Ureter (tissue), 1 donor: ENCODE measurements at places on chromosomes 5 and 9.
A peak's percentile ranks its signal among the peaks of the same experiment; 100 is the strongest.

- DNase-seq, result no peak
Measured at GRCh38 chr9:25994605-25995004, 316.4 kb upstream of the TUSC1 start.

GRCh38 chr5:117973785-117974184 lies 1014.6 kb downstream of the DTWD2 start:
- DNase-seq, result no peak

DNA sequence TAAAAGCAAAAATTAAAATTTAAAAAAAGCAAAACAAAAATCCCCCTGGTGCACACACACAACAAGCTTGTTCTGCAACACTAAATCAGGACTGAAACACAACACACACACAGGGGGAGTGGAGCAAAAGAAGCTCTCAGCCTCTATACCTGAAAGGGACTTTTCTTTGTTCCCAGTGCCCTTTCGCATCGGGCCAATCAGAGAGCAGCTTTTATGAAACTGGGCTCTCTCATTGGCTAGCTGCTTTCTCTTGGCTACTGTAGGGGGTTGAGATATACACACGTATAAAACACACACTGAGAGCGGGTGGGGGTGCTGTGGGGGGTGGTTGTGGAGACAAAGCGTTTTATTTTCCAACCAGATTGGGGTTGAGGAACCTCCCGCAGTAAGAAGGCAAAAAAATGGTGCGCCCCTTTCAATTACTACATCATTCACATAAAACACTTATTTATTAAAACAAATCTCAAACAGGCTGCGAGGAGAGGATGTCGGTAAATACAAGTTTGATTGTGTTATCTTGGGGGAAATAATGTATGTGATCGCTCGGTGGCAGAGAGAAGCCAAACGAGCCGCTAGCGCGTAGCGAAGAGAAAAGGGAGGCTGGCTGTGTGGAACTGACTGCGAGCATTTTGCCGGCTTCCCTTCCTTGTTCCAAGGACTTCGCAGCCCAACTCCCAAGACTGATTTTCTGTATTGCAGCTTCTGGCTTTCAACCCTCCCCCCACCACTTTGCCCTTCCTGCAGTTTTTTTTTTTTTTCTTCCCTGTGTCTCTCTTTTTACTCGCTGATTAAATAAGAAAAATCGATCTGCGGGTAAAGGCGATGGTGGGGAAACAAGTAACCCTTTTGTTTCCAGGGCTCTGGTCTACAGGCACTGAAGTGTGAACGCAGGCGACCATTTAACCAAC lies 2.5 kb upstream of the ZNF608 start:
- DNase-seq, result peak; percentile 83

DNA sequence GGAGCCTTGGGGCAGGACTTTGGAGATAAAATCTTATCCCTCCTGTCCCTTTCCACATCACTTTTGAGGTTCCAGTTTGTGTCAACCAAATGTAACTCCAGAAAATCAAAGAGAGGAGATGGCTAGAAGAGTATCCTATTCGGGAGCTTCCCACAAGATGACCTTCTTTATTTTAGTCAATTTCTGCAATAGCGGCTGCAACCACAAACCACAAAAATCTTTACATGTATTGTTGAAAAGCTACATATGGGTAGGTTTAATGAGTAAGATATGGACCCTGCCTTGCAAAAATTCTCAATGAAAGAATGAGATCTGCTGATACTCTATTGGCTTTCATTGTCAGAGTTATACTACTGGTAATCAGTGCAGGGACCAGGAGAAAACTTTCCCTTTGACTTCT lies 92.2 kb upstream of the MAMDC2 start:
- no peak for DNase-seq

GRCh38 chr5:96614110-96614691 lies 48.0 kb upstream of the CAST start:
- peak; percentile 73 for DNase-seq

DNA sequence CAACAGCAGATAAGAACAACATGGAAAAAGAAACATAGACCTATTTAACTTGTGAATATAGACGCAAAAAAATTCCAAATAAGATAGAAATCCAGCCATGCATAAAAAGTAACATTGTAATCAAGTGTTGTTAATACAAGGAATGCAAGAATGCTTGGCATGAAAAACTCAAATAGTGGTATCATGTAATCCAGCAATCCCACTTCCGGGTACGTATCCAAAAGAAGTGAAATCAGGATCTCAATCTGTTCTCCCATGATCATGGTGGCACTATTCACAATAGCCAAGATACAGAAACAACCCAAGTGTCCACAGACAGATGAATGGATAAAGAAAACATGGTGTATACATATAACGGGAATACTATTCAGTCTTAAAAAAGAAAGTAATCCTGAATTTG lies 437.4 kb downstream of the ARHGEF28 start:
- DNase-seq, result no peak

DNA sequence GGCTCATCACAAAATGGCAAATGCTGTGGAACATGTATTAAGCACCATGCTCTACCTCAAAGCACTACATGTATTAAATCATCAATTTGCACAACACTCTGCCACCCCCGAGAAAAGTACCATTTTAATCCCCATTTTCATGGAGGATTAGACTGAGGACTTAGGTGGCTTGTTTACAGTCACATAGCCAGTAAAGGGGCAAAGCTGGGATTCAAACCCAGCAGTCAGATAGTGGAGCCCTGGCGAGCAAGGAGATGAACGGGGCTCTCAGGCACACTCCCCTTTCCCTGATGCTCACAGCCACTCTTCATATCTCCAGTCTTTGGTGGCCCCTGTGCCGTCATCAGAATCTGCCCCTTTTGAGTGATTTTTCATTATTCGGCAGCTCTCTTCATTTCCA lies 262.9 kb downstream of the DIRAS2 start:
- no peak for DNase-seq

GRCh38 chr5:122153774-122154173 lies 24.4 kb downstream of the ZNF474 start:
- no peak for DNase-seq

DNA sequence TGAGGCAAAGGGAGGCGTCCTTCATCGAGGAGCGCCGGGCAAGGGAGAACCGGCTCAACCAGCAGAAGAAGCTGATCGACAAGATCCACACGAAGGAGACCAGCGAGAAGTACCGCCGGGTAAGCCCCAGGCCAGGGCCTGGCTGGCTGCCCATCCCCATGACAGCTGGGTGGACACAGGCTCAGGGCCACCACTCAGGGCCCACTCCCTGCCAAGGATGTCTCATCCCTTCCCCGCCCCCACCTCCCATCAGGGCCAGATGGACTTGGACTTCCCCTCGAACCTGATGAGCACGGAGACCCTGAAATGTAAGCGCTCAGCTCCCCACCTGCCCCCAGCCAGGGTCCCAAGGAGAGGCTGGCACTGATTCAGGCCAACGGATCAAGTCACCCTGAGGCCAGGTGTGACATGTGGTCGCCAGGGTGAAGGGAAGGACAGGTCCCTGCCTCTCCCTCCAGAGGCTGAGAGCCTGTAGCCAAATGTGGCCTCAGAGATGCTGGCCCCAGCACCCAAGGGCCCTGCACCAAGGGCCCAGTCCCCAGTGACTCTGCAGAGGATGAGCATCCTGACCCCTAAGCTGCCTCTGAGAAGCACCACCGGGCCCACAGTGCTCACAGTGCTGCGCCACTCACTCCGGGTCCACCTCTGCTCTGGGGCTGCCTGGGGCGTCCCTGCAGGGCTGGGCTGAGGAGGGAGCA lies 3.1 kb upstream of the RABL6 start:
- DNase-seq, result no peak

DNA sequence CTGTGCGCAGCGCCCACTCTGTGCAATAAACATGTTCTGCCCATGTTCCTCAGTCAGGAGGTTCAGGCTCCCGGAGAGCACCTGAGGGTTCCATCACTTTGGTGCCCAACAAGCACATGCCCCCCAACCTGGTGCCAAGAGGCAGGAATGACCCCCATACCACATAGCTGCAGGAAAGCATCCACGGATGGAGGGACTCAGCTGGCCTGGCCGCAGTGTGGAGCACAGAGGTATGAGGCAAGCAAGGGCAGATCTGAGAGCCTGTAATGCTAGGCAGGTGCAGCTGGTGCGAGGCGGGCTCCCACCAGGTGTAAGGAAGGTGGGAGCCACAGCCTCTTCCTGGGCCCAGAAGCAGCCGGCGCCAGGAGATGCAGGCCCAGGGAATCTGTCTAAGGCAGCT lies 4.3 kb upstream of the MRNIP start:
- DNase-seq, result no peak

GRCh38 chr5:112933651-112934365 lies 11.8 kb upstream of the REEP5 start:
- DNase-seq, result no peak

DNA sequence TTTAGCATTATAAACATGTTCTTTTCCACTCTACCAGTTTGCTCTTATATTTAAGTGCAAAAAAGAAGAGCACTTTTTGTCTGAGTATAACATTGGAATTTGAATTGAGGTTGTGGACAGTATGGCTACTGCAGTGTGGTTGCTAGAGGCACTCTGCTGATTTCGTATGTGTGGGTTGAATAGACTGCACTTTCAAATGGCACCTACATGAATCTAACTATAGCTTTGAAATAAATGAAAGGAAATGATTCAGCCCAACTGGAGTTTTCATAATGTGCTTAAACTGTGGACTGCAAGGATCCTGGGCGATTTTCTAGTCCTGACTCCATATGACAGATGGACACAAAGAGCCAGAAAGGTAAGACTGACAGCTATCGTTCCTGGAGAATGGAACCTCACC lies 657.6 kb upstream of the RIOK2 start:
- no peak for DNase-seq

DNA sequence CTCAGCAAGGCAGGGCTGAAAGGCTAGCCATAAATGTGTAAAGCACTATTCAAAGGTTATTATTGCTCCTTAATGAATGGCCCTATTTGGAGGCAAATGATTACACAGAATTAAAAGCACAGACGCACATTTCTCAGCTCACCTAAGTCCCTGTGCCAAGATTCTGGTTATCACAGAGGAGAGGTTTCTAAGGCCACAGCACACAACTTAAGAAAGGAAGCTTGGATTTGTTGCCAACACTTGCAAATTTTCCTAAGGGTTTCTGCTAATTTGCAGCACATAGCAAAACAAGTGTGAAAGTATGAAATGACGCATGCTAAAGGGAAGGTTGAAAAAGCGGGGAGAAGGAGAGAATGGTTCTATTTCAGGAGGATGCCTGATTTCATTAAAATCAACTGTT lies 834.1 kb upstream of the C9orf72 start:
- DNase-seq, result no peak

DNA sequence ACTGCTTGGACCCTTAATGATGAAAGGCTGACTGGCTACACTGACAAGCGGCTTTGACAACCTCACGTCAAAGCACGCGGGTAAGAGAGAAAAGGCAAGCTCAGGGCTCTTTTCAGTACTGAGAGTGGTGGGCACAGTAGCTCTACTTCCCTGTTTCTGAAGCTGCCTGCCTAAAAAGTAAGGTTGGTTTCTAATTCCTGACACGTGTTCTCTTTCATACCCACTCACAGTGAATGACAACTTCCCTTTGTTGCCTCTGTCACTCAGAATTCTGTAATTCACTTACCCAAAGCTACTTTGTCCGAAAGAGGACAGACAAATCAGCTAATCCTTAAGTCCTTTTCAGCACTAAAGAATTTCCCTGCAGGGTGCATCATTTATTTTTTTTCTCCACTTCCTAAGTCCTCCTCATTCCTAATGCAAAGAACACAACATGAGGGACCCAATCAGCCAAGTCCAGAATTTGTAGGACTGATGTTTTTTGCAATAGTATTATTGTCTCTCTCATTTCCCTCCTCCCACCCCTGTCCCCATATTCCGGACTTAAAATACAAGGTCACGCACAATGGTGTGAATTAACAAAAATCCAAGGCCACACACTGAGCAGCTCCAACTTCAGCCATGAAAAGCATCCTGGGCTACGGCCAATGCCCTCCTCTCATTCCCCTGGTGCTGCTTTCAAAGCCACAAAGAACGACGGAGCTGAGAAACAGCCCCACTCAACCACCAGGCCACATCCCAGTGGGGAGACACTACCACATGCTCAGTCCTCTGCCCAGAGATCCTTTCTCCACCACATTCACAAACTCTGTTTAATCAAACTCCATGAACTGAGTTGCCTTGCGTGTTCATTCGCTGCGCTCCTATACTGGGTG lies 221.0 kb downstream of the TSSK1B start:
- no peak for DNase-seq

- no peak for DNase-seq
Measured at GRCh38 chr5:1946776-1947175, 64.1 kb upstream of the IRX4 start.

DNA sequence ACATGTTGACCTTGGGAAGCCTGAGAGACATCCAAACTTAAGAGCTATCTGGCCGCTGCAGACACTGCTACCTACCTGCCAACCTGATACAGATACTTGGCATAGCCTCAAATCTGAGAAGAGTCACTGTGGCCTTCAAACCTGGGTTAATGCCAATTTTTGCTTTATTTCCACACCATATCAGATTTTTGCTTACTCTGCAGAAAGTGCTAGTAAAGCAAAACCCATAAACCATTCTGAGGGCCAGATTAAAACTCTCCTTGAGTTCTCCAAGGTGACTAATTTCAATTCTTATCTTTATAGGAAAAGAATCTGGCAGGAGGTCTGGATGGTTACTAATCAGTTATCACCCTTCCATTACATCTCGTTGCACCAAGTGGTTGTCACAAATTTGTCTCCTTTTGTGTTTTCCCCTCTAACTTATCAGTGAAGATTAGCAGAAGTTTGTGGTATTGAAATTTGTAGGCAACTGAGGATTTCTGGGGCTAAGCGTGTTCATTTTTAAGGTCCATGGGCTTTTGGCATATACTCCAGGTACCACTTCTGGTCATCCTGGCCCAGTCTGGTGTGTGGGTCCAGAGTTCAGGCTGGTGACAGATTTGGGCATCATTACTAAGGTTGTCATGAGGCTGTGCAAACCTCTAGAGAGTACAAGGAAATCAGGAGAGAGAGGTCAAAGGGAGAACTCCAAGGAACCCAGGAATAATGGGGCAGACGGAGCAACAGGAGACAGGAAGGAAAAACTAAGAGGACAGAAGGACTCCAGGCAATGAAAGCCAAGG lies 177.9 kb downstream of the TSSK1B start:
- DNase-seq, result no peak

DNA sequence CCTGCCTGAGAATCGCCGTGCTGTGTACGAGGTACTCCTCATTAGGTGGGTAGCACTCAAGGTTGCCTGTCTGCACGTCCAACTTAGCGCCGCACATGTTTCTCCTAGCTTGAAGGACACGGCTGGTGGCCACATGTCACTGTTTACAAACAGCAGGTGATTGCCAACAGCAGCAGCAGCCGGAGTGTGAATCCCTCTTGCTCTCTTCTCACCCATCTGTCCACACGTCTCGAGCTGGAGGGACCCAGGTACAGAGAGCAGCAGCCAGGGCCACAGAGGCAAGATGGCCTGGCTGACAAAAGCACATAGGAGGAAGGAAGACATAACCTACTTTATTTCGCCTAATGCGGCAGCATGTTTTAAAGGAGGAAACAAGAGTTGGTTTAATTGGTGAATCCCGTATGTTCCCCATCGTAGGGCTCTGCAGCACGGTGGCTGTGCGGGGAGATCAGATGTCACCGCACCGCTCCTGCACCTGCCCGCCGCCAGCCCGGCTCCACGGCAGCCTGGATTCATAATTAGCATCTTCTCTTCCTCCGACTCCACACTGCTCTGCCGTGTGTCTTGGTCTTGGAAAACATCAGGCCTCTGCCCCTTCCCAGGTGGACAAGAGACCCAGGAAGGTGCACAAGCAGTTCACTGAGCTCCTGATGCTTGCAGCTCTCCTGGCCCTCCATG lies 201.6 kb upstream of the IRX1 start:
- DNase-seq, result no peak

- no peak for DNase-seq
Measured at GRCh38 chr9:3863686-3864085, 337.9 kb upstream of the RFX3 start.

- DNase-seq, result no peak
Measured at GRCh38 chr5:50958852-50959457, 292.5 kb downstream of the PARP8 start.
